ENCODE measurements at places on chromosomes 11 and 22.

DNA sequence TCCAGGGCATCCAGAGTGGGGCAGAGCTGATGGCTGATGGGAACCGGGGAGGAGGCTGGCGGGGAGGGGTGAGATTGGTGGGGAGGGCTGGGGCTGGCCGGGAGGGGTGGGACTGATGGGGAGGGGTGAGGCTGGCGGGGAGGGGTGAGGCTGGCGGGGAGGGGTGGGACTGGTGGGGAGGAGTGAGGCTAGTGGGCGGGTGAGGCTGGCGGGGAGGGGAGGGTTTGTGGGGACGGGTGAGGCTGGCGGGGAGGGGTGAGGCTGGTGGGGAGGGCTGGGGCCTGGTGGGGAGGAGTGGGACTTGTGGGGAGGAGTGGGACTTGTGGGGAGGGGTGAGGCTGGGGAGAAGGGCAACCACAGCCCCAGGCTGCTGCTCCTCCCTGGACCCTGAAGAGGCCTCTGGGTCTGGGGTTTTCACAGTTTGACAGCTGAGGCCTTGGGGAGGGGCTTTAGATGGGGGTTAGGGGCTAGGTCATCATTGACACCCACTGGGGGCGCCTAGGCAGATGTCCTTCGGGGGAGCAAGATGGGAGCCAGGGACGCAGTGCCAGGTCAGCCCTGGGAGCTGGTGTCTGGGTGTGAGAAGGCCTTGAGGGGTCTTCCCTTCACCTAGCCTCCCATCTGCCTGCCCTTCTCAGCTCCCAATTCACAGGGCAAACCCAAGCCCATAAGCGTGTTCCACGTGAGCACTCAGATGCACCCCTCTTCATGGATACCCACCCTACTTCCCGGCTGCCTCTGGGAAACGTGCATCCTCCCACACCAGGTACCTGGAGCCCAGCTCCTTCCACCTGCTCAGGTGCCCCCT, 26.7 kb downstream of the PARVG start:
- no peak for DNase-seq

DNA sequence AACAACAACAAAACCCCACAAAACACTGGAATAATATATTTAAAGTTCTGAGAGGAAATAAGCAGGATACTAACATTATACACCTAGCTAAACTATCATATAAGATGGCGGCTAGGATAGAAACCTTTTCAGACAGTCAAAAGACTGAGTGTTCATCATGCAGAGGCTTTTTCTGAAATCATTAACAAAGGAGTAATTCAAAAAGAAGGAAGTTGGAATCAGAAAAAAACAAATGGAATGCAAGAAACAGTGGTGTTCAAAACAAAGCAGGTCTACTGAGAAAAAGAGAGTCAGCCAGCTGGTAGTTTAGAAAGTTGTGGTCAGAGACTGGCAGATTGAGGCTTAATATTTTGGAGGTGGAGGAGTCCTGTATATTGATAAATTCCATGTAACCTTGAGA, 30.1 kb upstream of the ZBTB44 start:
- DNase-seq, result no peak

DNA sequence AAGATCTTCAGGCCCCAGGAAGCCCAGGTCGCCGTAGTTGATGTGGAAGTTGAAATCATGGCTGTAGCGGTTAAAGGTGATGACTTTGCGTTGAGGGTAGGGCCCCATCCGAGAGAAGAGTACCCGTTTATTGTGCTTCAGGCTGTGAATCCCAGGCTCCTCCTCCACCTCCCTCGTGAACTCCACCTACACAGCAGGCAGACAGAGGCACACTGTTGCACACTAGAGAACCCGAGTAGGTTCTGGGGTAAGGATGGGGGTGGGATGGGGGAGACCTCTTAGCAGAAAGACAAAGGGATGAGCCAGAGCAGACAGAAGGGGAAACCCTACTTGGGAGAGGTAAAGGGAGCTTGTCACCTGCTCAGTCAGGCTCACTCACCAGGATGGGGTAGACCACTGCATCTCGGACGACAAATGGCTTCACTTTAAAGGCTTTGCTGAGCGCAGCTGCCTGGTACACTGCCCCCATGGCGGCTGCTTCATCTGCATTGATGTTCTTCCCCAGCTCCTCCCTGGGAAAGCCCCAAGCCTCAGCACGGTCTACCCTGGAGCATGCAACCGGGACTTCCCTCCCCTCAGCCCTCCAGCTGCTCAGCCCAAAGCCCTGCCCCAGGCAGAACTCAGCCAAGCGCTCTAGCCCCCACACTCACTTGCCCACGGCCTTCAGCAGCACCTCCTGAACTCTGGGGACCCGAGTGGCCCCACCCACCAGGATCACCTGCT, 5.4 kb downstream of the HYOU1 start:
- DNase-seq, result peak; percentile 28

- DNase-seq, result no peak
These were observed 2.7 kb downstream of the MDK start for GRCh38 chr11:46383974-46384701.

DNA sequence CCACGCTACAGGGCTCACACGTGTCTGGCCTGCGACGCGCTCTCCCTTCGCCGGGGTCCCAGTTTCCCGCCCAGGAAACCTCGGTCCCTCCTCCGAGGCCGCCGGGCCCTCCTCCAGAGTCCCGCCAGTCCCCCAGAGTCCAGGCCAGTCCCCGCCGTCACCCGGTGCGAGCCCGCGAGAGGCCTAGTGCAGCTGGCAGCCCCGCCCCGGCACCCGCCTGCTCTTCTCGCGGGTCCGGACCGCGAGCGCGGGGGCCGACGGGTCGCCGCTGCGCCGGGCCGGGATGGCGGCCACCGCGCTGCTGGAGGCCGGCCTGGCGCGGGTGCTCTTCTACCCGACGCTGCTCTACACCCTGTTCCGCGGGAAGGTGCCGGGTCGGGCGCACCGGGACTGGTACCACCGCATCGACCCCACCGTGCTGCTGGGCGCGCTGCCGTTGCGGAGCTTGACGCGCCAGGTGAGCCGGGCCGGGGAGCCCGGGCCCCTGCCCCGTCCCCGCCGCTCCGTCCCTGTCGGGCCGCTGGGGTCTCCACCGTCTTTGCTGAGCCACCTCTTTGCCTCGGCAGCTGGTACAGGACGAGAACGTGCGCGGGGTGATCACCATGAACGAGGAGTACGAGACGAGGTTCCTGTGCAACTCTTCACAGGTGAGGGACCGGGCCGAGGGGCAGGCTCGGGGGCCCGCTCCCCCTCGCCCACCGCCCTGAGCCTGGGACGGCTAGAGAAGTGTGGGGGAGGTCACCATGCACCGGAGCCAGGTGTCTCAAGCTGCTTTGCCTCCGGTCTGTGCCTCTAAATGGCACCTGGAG, at the start of gene PTPMT1:
TSS of gene PTPMT1 (plus strand) at position 260 of the 809 bp plus-strand sequence. CDS start at position 284, 24 bp downstream.
- DNase-seq, result peak; percentile 65

GRCh38 chr11:62962391-62962790, 22.4 kb downstream of the SLC22A6 start:
- DNase-seq, result no peak

- no peak for DNase-seq
These were observed 157.0 kb downstream of the BRD1 start for GRCh38 chr22:49670456-49671330.

- DNase-seq, result no peak
These were observed 26.1 kb upstream of the CLMP start for GRCh38 chr11:123221096-123221561.

DNA sequence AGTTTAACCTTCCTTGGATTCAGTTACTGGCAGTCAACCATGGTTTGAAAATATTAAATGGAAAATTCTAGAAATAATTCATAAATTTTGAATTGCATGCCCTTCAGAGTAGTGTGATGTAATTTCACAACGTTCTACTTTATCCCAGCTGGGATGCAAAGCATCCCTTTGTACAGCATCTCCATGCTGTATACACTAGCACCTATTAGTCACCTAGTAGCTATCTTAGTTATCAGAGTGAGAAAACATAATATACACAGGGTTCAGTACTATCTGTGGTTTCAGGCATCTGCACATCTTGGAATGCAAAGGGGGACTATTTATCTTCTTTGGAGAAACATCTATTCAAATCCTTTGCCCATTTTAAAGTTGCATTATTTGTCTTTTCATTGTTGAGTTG, 30.8 kb downstream of the CBL start:
- DNase-seq, result no peak

GRCh38 chr11:2074266-2074825, 64.8 kb downstream of the IGF2 start:
- DNase-seq, result no peak

- DNase-seq, result no peak
These were observed 1.0 kb upstream of the TANGO2 start for GRCh38 chr22:20019661-20020532.

DNA sequence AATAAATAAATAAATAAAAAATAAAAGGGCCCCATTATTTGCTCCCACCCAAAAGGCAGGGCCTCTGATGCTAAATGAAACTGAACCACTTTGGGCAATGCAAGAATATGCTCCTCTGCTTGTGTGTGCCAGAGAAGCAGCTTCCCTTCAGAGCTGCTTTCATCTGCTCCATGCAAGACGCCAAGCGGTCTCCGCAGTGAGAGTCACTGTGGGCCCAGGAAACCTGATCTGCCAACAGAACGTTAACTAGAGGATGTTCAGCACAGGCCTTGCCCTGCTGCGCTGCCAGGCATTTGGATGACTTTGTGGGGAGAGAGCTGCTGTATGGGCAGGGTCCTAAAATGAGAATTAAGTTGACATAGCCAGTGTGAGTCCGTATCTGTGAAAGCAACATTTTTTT, 43.7 kb upstream of the APOA1 start:
- no peak for DNase-seq

DNA sequence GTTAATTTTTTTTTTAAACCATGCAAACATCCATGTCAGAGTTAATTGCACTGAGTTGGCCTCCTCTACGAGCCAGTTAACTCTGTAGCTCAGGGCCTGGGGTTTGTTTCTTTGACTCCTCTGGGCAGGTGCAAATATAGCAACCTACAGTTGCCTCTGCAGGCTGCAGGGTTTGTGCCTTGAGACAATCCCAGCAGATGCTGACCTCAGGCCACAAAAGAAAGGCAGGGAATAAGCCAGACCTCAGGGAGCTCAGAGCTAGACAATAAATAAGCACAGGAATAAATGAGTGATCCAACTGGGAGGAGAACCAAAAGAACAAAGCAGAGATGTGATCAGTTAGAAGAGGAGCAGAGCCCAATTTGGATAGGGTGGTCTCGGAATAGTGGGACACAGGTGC, 390.8 kb downstream of the SHANK2 start:
- no peak for DNase-seq

- no peak for DNase-seq
These were observed 1.8 kb upstream of the SLC22A8 start for GRCh38 chr11:63017306-63017974.

DNA sequence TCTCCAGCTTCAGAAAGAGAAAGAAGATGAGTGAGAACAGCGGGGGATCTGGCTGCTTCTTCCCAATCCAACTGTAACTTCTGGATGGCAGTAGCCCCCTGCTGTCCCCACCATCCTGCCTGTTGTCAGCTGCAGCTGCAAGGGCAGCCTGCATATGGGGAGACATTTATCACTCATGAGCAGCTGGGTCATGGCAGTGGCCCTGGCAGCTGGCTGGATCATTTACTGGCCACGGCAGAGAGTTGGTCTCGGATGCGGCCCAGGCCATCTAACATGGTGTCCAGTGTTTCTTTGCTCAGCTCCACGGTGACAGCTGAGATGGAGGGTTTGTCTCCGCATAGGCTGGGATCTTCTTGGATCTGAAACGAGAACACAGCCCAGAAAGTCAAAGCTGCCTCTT, 14.8 kb downstream of the COMMD9 start:
- DNase-seq, result no peak

GRCh38 chr11:34855754-34856095, 60.5 kb downstream of the APIP start:
- DNase-seq, result no peak

DNA sequence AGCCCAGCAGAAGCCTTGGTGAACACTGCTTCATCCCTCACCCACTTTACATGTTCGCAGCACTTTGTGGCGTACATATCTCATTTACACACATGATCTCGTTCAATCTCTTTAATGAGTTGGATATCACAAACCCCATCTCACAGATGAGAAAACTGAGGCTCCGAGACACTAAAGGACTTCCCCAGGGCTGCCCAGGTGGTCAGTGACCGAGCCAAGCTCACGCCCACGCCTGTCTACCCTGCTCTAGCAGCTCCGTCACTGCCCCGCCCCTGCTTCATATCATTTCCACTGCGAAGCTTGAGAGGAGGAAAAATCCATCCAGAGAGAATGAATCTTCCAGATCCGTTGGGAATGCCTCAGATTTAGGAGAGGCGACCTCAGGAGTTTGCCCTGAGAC, 11.8 kb upstream of the DSCAML1 start:
- no peak for DNase-seq
